ENCODE measurements at places on chromosomes 12 and 14.

GRCh38 chr12:11621797-11622423, 27.6 kb upstream of the ETV6 start:
- no peak for DNase-seq

DNA sequence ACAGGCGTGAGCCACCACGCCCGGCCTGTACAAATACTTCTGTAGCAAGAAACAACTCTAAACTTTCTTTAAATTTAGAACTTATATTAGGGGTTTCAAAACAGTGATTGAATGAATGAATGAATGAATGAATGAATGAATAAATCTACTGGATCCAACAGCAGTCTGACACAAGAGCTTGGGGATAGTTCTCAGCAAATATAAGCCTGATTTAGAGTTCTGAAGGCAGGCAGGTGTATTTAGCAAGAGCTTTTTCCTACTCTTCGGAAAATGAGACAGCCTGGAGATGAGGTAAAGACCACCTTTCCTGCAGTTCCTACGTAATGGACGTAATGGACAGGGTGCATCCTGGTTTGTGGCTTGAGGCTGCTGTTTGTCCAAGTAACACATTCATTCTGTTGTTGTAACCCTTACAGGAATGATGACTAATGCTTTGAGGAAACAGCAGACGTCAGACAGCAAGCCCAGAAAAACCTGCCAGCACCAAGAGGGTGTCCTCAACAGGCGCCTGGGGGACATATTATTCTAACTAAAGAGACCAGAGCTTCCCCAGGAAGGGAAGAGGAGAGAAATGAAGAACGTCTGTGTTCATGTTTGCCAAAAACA, 277.4 kb upstream of the SOX5 start:
- no peak for DNase-seq

- no peak for DNase-seq
Observed at GRCh38 chr14:49659526-49660455, 24.7 kb upstream of the DNAAF2 start.

GRCh38 chr14:95555053-95555452, 20.2 kb downstream of the GLRX5 start:
- DNase-seq = no peak

GRCh38 chr12:120620624-120621023, 19.8 kb upstream of the CABP1 start:
- no peak for DNase-seq

GRCh38 chr14:89908712-89909450, 45.6 kb downstream of the EFCAB11 start:
- no peak for DNase-seq

- no peak for DNase-seq
Observed at GRCh38 chr14:94816113-94816512, 46.2 kb upstream of the GSC start.

- no peak for DNase-seq
Observed at GRCh38 chr12:14560904-14561574, 6.6 kb downstream of the PLBD1 start.

GRCh38 chr14:89146274-89146673, 270.8 kb downstream of the FOXN3 start:
- DNase-seq = no peak

DNA sequence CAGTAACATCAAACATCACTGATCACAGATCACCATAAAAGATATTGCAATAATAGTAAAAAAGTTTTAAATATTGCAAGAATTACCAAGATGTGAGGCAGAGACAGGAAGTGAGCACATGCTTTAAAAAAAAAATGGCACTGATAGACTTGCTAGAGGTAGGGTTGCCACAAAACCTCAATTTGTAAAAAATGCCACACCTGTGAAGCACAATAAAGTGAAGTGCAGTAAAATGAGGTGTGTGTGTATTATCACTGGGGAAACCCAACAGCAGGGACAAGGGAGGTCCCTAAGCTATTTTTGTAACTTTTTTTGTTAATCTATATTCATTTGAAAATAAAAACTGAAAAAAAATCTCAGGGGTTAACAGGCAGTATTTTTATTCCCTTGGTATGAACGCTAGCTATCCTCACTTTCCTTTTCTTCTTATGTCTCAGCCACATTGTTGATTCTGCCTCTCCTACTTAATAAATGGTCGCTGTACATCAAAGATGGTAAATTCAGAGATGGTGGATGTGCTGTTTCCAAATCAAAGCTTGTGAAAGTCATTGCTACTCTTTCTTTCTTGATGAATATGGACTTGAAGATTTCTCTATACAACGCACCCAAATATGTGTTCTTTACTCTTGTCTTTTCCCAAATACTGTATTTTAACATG, 14.0 kb upstream of the KLRD1 start:
- DNase-seq = no peak

DNA sequence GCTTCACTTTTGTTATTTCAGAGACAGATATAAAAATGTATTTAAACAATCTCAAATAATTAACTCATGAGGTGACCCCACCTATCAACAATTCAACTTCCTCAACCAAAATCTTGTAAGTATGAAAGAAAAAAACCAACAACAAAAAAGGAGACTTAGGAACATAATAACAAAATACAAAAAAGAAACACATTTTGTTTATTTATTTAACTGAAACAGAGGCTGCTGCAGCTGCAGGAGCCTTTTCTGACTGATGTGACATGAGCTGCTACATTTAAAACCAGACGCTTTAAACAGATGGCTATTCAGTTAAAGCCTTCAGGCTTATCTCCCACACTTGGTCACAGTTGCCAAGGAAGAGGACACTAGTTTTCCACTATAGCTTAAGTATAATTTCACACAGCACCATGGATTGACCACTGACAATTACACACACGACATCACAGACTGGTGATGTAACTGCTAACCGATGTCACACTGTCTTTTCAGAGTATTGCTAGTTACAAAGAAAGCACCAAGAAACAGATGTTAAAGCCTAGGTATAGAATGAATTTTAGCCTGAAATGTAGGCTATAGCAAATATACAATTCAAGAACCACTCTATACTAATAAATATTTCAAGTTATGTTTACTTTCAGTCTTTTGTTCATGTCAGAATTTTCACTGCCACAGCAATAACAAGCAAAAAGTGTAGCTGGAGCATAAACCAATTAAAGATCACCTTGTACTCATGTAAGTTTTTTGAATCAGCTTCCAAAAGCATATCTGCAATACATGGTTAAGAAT, 113.0 kb downstream of the MED13L start:
- no peak for DNase-seq

DNA sequence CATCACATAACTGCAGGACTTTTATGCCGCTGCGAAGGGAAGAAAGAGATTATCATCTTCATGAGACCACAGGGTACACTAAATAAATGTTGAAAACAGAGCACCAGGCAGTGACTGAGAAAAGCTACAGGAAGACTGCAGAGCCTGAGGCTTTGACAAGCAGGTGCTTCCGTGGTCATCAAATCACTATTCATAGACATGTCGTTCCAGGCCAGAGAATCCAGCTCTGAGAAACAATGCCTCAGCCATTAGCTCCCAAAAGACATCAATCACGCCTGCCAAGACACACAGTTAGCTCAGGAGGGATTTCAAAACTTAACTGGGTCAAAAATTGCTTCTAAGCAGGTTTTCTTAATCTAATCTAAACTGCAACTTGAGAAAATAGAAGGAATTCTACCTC, 47.2 kb upstream of the GARIN6 start:
- no peak for DNase-seq

GRCh38 chr12:93369505-93369904, 8.2 kb upstream of the NUDT4 start:
- DNase-seq = no peak

DNA sequence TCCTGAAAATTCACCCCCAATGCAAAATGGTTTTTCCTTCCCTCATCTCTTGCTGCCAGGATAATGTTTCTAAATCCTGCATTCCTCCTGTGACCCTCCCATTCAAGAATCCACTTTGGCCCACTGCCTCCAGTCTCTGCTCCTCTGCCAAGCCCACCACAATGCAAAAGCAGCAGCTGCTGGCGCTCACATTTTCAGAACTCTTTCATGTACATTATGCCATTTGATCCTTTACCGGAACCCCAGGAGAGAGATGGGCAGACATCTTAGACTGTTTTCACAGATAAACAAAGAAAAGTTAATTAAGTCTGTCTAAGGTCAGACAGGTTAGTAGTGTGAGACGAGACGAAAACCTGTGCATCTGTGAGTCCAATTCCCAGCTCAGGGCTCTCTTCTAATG, 12.9 kb downstream of the LRIG3 start:
- peak; percentile 77 for DNase-seq

GRCh38 chr12:49292729-49293055, 2.3 kb upstream of the PRPH start:
- DNase-seq = no peak

DNA sequence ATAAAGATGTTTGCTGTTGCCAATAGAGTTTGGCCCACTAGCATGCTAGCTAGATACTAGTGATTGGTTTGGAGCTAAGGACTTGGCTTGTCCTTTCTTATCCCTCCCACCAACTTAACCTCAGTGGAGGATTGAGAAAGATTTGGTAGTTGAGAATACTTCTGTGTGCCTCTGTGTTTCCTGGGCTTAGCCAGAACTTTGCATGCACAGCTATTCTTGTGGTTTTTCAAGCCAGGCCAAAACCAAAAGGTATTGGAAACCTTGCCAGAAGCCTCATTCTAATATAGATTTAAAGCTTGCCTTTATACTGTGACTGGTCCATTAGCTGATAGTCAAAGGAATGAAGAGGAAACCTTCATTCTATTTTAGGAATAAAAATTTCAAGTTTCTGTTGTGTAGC, 188.5 kb downstream of the CCDC91 start:
- DNase-seq = peak; percentile 33

DNA sequence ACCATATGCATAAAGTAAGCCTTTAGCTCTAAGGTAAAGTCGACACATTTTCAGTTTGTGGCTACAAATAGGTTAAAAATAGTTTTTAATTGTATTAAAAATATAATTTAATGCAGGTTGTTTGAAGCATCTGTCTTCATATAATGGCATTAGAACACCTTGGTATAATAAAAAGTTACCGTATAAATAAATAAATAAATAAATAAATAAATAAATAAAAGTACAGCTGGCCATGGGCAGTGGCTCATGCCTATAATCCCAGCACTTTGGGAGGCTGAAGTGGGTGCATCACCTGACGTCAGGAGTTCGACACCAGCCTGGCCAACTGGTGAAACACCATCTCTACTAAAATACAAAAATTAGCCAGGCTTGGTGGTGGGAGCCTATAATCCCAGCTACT, 15.6 kb downstream of the ZFYVE26 start:
- no peak for DNase-seq

DNA sequence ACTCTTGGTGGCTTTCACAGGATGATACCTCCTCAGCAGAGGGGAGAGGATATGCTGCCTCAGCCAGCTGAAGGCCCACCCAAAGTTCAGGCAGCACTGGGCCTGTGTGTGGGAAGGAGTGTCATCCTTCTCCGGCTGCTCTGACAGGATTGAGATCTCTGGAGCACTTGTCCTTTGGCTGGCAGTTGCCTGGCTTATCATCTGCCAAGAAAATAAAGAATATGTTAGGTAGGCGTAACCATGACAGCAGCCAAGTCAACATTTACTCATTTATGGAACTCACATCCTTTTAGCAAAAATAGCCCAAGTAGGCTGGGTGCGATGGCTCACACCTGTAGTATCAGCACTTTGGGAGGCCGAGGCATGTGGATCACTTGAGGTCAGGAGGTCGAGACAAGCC, 68.5 kb downstream of the PPFIBP1 start:
- peak; percentile 65 for DNase-seq

DNA sequence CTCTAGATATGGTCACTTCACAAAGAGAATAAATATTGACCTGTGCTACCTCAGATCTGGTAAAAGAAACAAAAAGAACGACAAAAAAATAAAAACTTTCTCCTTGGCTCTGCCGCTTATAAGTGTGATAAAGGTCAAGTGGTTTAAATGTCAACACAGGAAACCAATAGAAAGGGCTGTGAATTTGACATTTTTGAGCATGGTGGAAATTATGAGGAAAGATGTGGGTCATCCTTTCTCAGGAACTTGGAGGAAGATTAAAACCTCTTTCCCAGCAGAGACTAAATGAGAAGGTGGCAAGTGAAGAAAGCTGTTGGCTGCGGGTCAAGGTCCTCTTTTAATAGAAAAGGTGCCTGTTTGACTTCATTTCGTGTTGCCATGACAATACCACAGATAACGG, 28.2 kb downstream of the TESPA1 start:
- DNase-seq = no peak

- DNase-seq = no peak
Observed at GRCh38 chr12:79344855-79345847, 345.6 kb downstream of the PAWR start.

DNA sequence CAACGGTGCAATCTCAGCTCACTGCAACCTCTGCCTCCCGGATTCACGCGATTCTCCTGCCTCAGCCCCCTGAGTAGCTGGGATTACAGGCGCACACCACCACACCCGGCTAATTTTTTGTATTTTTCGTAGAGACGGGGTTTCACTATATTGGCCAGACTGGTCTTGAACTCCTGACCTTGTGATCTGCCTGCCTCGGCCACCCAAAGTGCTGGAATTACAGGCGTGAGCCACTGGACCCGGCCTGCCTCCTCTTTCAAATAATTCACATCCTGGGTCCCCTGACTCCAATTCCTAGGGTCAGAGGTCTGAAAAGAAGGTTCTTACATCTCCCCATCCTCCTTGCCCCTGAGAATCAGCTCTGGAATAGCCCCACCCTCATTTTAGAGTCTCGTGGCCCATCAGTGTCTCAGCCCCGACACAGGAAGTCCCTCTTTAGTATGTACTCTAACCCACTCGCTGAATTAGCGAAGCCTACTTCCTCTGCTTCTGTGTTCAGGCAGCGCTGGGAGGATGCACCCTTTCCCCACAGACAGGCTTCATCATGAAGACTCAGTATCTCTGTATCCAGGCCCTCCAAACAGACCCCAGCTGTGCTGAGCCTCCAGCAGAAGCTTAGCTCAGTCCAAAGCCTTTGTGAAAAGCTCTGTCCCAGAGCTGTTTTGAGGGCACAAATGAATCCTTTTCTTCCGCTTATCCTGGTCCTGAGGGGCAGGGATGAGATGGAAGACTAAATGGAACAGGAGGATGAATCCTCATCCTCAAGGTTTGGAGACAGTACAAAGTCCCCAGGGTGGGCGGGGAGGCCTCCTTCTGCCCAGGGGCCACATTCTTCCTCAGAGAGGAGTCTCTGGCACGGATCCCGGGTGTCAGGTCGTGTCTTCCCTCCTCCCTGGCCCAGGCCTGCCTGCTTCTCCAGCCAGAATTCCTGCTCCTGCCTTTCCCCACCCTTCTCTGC, 3.5 kb downstream of the LPAR5 start:
- no peak for DNase-seq

DNA sequence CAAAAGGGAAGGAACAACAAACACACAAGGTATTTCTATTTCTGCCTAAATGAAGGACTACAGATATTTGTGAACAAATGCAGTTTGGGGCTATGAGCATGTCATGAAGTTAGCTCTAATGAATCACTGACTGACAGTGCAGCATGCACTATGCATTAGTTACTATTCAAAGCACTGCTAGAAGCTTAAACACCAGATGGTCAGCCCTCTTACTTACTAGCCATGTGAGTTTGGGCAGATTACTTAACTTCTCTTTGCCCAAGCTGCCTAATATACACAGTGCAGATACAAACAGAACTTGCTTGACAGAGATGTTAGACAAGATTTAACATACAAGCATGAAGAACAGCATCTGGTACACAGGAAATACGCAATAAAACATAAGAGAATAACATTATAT, 96.0 kb downstream of the ATXN2 start:
- DNase-seq = no peak

- DNase-seq = peak; percentile 60
Observed at GRCh38 chr14:33932576-33933345, 18.1 kb downstream of the EGLN3 start.

- no peak for DNase-seq
Observed at GRCh38 chr12:104631867-104632266, 175.1 kb downstream of the CHST11 start.

GRCh38 chr14:31792726-31793125, 231.5 kb downstream of the NUBPL start:
- DNase-seq = no peak

GRCh38 chr12:5026342-5026938, 17.2 kb upstream of the KCNA5 start:
- no peak for DNase-seq

Data from left hindlimb (tissue), 1 donor.